H9 (cell line): ENCODE measurements at places on chromosomes 4 and X.

GRCh38 chr4:70914000-70914399, 11.8 kb downstream of the MOB1B start:
- no peak for DNase-seq

GRCh38 chr4:1329408-1330371, 17.3 kb upstream of the UVSSA start:
- DNase-seq = no peak

GRCh38 chr4:168886351-168886750, 123.7 kb downstream of the CBR4 start:
- DNase-seq = no peak

DNA sequence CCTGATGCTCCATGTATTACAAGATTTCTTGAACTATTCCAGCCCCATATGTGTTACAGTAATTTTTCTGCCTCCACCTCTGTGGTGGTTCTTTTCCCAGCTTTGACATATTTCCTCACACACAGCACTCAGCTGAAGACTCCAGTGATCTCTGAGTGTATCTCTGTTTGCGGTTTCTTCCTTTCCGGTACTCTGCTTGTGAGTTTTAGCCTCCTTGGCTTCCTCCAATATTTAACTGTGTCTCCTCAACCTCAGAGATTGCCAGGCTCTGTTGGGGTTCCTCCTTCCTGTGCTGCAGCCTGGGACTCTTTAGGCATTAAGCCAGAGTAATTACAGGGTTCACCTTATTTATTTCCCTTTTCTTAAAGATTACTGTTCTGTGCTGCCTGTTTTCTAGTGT, 73.2 kb downstream of the NFKB1 start:
- DNase-seq = no peak

GRCh38 chr4:173012608-173013007, 156.0 kb upstream of the GALNT7 start:
- no peak for DNase-seq

GRCh38 chrX:104270916-104271512, 16.3 kb upstream of the ESX1 start:
- peak; percentile 53 for DNase-seq
